ENCODE measurements at places on chromosomes 12 and 14.

DNA sequence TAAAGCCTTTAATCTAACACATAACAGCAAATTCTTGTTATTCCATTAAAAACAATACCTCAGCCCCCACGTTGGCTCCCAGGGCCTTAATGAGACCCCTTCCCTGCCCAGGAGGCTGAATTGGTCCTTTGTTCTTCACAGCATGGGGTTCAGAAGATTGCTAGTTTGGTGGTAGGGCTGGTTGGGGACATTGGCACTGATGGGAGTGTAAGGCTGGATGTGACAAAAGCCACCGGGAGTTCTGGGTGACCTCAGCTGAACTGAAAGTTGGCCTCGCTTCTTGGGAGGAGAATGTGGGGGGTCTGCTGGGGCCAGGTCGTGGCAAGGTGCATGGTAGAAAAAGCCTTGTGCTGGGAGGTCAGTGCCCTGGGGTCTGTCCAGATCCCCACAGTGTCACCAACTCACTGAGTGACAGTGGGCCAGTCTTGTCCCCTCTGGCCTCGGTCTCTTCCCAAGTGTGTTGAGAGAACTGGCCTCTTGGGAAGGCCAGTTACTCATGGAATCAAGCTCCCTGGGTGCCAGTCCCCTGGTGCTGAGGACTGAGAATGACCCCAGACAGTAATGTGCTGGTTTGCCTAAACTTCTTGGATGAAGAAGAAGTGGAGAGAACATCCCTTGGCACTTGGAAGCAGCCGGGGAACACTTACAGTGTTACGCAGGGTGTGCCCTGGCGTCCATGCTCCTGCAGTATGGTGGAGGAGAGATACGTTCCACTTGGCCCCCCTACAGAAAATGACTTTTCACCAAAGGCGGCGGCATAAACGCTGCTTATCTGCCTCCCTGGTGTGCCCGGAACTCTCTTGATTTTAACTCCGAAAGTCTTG, 283.7 kb upstream of the RTL1 start:
- DNase-seq: no peak

- DNase-seq: no peak
Observed at GRCh38 chr12:33438851-33439586, 600 bp downstream of the SYT10 start.

- no peak for DNase-seq
Observed at GRCh38 chr14:65946494-65946893, 534.0 kb downstream of the FUT8 start.

- DNase-seq: no peak
Observed at GRCh38 chr12:24062642-24063245, 113.3 kb upstream of the SOX5 start.

DNA sequence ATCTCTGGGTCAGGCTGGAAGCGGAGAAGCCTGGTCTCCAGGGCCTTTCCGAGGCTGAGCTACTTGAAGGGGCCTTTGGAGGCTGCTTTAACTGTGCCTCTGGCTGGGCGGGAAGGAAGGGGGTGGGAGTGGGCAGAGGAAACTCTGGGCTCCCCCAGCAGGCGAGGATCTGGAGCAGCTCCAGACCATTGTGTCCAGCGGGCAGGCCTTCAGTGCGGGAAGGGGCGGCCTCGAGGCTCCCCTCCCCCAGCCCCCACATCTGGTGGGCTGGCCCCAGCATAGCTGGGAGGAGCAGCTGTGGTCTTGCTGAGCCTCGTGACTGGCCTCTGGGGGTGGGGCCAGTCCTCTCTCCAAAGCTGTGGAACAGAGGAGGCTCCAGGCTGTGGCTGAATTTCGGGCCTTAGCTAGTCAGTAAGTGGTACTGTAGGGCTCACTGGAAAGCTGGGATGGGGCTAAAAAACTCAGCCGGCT, 3.4 kb downstream of the TAMALIN start:
- DNase-seq: no peak

- DNase-seq: no peak
Observed at GRCh38 chr14:76827696-76828296, 1.6 kb downstream of the LRRC74A start.
